ENCODE measurements at places on chromosomes 16 and 17.

GRCh38 chr17:50594892-50595291 lies 34.4 kb downstream of the CACNA1G start:
- no peak for DNase-seq

GRCh38 chr17:75237100-75238014 lies 24.0 kb downstream of the GGA3 start:
- DNase-seq: no peak

GRCh38 chr17:292531-293382 lies 59.9 kb downstream of the RPH3AL start:
- no peak for DNase-seq

GRCh38 chr16:55539049-55539448 lies 27.4 kb upstream of the CAPNS2 start:
- DNase-seq: no peak

DNA sequence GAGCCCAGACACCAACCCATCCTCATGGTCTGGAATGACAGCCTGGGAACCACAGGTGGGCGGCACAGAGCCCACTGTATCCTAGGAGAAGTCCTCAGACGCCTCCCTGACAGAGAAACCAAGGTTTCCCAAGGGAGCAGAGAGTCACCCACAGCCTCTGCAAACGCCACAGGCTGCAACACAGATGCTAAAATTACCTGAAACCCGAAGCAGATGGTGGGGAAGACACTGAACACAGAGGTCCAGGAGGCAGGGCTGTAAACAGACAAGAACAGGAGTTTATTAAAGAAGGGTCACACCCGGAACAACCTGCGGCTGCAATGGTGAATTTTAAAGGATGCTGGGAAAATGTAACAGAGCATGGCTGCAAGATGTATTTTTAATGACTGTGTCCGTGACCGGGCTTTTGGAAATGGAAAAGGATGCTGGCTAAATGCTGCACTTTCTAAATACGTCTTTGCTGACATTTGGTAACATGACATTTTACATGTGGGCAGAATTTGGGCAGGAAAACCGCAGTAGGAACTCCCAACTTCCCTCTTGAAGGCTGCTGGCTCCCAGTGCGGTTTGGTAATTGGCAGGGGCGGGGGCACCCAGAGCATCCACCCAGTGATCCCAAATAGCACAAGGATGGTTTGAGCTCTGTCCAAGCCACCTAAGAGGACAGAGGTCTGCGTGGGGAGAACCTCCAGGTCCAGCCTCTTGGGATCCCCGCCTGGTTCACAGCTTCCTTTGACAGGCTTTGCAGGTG lies 13.1 kb downstream of the SLC38A8 start:
- no peak for DNase-seq

- no peak for DNase-seq
These were observed 500.3 kb upstream of the CDH11 start for GRCh38 chr16:65622151-65622550.

GRCh38 chr16:68686905-68687304 lies 41.8 kb downstream of the CDH3 start:
- DNase-seq: no peak

DNA sequence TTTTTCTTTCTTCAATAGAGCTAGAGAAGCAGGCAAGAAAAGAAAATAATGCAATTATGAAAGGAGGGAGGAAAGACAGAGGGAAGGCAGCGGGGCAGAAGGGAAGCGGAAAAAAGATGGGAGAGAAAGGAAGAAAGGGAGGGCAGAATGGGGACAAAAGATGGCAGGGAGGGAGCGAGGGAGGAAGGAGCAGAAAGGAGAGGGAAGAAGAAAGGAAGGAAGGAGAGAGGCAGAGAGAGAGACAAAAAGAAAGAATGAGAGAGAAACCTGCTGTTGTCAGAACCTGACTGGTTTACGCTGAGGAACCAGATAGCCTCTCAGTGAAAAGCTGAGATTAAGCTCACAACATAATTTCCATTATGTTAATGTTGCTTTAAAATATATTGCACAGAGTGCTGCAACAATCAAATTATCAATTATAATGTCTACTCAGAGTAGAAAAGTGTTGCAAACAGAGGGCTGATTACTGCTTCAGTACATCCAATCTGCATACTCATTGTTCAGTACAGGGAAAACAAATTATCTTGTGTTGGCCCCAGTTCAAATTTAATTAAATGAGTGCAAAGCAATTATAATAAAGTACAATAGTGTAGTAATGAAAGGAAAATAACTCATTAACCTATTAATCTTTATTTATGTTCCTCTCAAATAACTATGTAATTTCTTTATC lies 32.0 kb upstream of the TOX3 start:
- no peak for DNase-seq

- no peak for DNase-seq
These were observed 28.8 kb downstream of the MSI2 start for GRCh38 chr17:57284984-57285646.

DNA sequence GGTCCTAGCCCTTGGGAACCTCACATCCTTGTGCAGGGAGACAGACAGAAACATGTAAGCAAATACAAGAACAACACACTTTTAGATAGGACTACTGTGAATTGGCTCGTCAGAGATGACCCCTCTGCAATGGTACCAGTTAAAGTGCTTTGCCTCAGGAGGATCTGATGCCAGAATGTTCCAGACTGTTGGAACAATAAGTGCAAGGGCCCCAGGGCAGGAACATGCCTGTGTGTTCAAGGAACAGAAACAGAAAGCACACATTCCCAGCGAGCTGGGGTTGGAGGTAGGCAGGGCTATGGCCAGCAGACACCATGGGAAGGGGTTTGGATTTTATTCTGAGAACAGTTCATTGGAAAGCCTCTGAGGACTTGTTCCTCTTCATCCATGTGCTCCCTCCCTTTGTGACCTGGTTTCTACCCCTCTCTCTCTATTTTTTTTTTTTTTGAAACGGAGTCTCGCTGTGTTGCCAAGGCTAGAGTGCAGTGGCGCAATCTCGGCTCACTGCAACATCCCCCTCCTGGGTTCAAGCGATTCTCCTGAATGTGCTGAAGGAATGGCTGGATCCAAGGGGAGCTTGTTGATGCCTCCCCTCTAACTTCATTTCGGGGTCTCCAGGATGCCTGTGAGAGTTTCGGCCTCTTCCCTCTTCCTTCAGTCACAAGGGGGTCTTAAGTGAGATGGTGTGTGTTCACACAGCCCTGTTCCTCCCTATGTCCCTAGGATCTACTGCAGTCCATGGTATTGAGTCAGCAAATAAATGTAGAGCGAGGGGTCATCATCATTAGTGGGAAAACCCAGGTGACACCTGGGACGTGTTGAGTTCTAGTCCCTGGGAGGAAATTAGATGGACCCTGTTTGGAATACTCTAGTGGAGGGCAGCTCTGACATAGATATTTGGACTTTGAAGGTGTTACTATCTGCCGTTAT lies 6.4 kb downstream of the STAT5A start:
- no peak for DNase-seq

DNA sequence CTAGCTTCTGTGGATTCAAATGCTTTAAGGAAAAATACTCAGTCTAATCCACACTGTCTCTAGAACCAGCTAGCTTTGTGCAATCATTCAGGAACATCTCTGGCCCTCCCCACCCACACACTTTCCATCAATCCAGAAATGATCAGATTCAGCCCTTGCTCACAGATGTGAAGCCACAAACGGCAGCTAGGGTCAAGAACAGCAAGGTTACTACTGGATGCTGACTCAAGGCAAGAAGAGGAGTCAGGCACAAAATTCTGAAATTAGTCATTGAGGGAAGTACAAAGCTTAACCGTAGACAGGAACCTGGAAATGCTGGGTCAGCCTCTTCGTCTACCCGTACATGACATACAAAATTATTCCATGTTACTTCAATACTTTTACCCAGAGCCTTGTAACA lies 174.6 kb downstream of the CDH13 start:
- DNase-seq: no peak

DNA sequence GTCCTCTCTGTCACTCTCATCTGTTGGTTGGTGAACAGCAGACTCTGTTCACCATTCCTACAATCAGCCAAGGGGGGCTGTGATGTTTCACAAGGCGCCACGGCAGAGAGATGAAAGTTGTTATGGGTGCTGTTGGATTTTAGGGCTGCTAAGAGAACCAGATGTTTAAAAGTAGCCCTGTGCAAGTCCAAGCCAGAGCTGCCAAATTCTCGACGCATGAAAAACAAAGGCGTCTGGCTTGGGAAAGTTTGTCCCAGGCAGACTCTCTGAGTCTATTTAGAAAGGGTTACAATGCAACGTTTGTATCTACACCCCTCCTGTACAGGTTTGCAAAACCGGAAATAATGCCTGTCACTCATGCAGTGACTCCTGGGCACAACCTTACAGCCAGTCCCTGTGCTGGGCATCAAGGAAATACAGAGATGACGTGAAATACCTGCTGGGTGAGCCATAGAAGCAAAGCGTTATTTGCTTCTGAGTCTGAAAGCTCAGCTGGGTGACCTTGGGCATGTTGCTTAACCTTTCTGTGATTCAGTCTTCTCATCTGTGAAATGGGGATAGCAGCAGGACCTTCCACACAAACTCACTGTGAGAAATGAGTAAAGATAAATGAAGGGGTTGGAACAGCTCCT lies 74.8 kb downstream of the XYLT1 start:
- DNase-seq: no peak

- DNase-seq: no peak
These were observed 39.4 kb upstream of the DHX8 start for GRCh38 chr17:43444223-43445008.
